Stimulated activated CD4-positive, alpha-beta T cell treated with anti-CD3 and anti-CD28 coated beads, Interleukin-1b, Interleukin-23, amount 100 ng/mL, for 1 hour (primary cell): ENCODE measurements at places on chromosomes 3 and 15.
A peak's percentile ranks its signal among the peaks of the same experiment; 100 is the strongest.

GRCh38 chr15:39709941-39710340 is 72.7 kb downstream of the FSIP1 start:
- DNase-seq, result no peak

GRCh38 chr3:77618686-77619085 is 578.8 kb downstream of the ROBO2 start:
- no peak for DNase-seq

GRCh38 chr15:84859144-84859543 is 25.3 kb upstream of the SLC28A1 start:
- no peak for DNase-seq

GRCh38 chr3:71241246-71241901 is 342.2 kb downstream of the FOXP1 start:
- no peak for DNase-seq

DNA sequence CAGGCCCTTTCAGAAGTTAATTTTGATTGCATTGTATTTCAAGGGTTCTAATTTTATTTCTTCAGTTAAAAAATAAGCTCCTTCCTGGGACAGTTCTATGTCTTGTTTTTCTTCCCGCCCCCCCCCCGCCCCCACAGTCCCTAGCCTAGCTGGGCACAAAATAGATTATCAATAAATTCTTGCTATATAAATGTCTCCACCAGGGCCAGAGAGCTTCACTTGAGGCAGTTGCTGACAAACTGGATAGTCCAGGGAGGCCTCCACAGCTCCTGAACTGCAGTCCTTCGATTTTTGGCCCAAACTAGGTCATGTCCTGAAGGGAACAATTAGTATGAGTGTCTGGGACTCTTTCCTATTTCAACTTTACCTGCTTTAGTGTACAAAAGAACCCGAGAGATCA is 9.9 kb upstream of the CSPG5 start:
- no peak for DNase-seq

- DNase-seq, result no peak
Measured at GRCh38 chr3:76474632-76475031, 565.3 kb upstream of the ROBO2 start.

DNA sequence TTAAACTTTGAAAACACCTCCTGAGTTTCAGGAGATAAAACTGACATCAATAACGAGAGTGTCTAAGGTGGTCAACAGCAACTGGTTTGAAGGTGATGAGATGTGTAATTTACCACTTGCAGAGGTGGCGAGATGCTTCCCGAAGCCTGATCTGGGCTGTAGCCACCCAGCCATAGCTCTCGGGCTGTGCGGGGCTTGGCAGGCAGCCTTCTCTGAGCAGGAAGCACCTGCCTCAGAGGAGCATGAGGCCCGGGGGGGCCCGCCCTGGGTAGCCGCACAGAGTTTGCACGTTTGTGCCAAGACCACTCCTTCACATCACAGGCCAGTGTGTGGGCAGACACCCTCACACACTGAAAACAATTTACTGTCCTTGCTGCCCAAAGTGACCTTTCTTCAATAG is 220.3 kb downstream of the CACNA2D3 start:
- DNase-seq, result no peak

DNA sequence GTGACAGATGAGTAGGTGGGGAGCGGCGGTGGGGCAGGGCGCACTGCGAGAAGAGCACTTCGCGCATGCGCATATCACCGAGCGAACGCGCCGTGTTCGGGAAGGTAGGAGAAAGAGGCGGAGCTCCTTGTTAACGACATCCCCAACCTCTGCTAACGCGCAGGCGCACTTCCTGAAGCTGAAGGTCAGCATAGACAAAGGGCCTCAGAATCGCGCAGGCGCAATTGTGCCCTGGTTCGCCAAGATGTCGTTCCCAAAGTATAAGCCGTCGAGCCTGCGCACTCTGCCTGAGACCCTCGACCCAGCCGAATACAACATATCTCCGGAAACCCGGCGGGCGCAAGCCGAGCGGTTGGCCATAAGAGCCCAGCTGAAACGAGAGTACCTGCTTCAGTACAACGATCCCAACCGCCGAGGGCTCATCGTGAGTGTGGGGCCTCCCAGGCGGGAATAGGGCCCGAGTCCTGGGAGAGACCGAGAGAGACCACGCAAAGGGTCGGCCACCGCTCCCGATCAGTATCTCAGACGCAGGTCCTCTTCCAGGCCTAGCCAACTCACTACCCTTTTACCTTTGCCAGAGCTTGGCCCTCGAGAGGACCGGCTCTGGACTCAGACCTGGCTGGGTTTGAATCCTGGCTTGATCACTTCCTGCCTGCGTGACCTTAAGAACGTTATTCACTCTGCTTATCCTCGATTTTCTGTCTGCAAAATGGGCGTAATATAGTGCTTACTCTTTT is at the start of gene NDUFB4:
TSS of gene NDUFB4 (plus strand) at position 221 of the 737 bp plus-strand sequence. CDS start at position 245, 24 bp downstream.
- DNase-seq, result peak; percentile 84

DNA sequence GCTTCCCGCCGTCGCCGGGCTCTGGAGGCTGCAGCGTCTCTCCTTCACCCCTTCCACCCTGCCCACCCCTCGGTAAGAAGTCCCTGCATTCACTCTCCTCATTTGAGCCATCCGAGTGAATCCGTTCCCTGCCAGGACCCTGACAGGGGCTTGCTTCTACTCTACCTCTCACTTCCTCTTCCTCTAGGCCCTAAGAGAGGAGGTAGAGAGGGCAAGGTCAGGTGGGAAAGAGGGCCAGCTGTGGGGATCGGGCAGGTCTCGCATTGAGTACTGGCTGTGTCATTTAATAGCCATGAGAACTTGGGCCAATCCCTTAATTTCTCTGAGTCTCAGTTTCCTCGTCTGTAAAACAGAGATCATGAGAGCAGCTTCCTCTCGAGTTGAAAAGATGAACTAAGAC is 283.6 kb downstream of the UACA start:
- DNase-seq, result no peak

- DNase-seq, result no peak
Measured at GRCh38 chr15:73748730-73749129, 4.4 kb downstream of the INSYN1 start.

GRCh38 chr3:74302281-74302680 is 312.2 kb downstream of the CNTN3 start:
- DNase-seq, result no peak

GRCh38 chr15:75578173-75578947 is 755 bp downstream of the PTPN9 start:
- DNase-seq, result no peak
